ENCODE measurements at places on chromosomes 16 and 17.
A peak's percentile ranks its signal among the peaks of the same experiment; 100 is the strongest.

- DNase-seq = no peak
These were observed 2.7 kb upstream of the TRAF7 start for GRCh38 chr16:2152695-2153506.

- no peak for DNase-seq
These were observed 598 bp upstream of the PGAP3 start for GRCh38 chr17:39688475-39688835.

DNA sequence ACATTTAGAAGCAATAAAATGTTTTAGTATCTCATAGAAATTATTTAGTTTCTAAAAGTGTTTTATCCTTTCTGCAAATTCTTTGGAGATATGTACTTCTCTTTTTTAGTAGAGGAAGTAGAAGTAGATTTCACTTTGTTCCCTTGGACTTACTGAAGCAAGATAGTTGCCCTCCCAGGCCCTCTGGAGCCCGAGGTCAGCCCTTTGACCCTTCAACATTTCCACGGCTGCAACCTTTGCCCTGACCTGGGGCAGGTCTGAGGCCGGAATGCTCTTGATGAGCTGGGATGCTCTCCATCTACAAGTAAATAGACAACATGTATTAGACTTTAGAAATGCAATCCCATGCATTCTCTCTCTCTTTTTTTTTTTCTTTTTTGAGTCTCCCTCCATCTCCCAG, 167.5 kb downstream of the CDK5R1 start:
- DNase-seq = no peak

DNA sequence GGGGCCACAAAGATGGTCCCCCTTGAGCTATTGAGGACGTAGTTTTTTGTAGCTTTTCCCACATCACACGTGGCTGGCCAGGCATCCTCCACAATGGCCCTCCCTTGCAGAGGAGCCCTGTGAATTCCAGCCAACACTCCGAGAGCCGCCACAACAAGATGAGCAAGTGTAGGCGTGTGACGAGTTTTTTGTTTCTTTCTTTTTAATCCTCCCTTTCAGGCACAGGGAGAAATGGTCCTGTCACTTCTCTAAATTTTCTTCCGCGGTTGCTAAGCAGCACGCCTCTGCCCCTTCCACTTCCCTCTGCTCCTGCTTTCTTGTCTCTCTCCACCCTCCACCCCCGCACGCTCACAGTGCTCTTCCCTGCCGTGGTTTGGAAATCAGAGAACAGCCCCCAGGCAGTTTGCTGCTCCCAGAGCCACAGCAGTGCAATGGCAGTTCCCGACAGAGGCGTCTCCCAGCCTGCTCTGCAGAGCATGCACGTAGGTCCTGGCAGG, 68.0 kb upstream of the MRTFB start:
- DNase-seq = peak; percentile 68

GRCh38 chr16:79393564-79393963, 207.0 kb downstream of the MAF start:
- no peak for DNase-seq

DNA sequence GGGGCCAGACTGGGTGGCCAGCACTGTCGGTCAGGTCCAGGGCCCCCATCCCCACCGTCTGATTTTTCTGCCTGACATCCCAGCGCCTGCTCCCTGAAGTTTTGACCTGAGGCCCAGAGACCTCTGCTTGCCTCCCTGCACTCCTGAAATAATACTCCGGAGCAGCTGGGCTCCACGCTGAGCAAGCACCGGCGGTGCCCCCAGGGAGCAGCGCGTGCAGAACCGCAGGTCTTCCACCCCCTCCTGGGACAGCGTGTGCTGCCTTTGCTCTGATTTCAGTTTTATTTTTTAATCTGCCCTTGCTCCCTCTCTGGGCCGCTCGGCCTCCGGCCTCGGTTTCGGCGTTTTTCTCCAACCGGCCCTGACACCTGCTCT, 132.4 kb upstream of the GSE1 start:
- DNase-seq = no peak

GRCh38 chr16:75929046-75929445, 202.8 kb upstream of the CPHXL start:
- no peak for DNase-seq

DNA sequence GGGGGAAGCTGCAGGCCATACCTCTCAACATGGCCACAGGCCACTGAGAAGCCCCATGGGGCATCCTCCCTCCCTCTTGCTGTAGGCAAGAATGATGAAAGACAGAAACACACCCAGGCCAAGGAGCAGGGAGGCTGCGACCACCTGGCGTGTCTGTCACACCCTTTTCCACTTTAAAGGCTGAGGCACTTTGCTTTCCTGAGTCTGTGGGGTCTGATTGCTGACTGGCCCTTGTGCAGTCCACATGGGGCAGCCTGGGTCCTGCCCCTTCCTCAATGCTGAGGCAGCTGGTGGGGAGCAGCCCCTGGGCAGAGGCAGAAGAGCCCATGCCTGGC, 8.7 kb downstream of the TMEM204 start:
- no peak for DNase-seq

DNA sequence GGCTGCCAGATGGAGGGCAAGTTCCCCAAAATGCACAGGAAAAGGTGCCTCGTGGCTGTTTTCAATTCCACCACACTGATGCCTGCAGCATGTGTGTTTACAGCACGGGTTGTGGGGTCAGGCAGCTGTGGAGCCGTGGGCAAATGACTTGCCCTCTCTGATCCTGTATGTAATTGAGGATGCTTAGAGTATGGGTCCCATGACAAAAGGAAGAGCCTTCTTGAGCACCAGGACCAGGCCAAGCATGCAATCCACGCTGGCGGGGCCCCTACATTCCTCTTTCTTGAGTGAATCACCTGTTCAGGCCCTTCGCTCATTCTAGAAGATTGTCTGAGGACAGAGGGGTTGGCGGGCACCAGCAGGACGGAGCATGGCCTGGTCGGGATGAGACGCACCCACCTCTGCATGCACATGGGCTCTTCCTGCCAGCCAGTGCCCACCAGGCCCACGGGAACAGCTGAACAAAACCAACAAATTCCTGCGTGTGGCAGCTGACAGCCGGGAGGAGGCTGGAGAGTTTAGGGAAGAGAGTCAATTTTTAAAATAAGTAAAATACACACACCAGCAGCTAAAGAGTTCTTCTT, 1.4 kb upstream of the CTRB2 start:
- peak; percentile 14 for DNase-seq

GRCh38 chr17:4715063-4715744, 4.8 kb downstream of the ARRB2 start:
- DNase-seq = peak; percentile 15

GRCh38 chr17:7001318-7001961, 5.6 kb downstream of the ALOX12 start:
- DNase-seq = no peak

DNA sequence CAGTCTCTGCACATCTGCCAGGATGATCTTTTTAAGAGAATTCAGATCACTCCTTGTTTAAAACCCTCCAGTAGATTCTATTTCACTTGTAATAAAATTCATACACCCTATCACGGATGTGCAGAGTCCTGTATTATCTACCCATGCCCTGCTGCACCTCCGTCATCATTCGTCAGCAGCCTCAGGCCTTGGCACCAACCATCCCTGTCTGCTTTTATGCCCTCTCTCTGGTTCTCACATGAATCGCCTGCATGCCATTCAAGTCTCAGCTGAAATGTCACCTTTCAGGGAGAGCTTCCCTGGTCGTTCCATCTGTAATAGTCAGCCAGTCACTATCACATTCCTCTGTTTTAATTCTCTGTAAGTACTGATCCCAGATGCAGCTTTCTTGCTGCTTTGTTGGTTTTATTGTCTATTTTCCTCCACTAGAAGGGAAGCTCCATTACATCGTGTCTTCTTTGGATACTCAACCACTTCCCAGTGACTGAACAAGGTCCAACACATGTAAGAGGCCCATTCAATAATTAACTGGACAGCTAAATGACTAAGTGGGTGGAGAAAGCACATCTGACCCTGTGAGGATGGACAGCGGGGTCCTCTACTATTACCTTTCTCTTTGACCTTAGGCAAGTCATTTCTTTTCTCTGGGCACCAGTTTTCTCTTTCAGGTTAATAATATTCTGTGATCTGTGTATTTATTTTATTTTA, 81.2 kb upstream of the GOT2 start:
- DNase-seq = no peak

DNA sequence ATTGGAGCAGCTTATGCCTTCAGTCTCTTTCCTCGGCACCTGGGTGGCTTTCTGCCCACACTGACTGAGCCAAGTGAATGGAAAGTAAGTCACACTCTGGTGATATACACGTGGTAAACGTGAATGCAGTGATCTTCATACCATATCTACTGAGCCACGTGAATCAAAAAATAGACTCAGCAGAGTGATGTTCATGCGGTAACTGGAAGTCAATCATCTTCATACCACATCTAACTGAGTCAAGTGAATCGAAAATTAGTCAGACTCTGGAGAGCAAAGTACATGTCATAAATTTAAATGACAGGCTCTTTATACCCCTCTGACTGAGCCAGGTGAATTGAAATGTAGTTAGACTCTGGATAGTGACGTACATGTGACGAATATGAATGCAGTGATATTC, 47.1 kb upstream of the ARL4D start:
- DNase-seq = no peak

DNA sequence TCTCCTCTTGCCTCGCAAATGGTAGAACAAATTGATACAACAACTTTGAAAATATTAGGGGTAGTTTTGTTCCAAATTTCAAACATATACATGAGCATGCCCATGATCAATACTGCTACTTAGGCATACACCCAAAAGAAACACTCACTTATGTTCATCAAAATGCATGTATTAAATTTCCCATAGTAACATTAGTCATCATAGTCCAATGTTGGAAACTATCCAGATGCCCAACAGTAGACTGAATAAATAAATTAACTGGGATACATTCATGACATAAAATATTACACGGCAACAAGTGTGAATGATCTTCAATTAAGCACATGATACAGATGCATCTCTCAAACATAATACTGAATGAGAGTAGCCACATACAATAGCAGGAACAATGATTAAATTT, 391.6 kb downstream of the CDH11 start:
- DNase-seq = no peak

- no peak for DNase-seq
These were observed 30.3 kb downstream of the ASPA start for GRCh38 chr17:3506054-3506453.

- DNase-seq = no peak
These were observed 85.1 kb downstream of the PRKCB start for GRCh38 chr16:23920899-23921298.

GRCh38 chr17:82333279-82334171, at the start of gene SECTM1:
Gene SECTM1, minus strand, starts transcription at chr17:82333766. Its CDS starts 6,526 bp downstream, at chr17:82327240.
- DNase-seq = peak; percentile 64

DNA sequence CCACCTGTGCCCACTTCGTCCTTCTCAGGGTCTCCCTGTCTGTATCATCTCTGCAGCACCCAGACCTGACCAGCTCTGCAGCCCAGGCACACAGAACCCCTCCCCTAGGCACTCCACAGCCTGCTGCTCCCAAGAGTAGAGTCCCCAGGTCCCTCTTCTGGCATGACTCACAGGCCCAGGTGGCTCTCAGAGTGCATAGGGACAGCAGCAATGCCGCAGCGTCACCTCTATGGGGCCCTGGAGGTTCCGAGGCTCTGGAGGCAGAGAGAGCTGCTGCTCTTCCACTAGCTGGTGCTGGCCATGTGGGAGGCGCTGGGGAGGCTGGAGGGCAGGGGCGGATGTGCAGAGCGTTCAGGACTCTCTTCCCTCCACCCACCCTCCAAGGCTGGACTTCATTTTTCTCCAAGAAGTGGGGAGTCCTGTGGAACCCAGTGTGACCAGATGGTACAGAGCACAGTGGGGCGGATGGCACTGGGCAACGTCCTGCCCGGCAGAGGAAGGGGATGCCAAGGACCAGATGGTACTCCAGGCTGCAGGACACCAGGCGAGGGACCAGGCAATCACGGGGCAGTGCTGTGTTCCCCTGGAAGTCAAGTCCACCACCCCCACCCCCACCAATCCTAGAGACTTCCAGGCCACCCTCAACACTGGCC, 151.7 kb downstream of the RBFOX3 start:
- DNase-seq = no peak

GRCh38 chr17:32927724-32928585, at the start of gene TMEM98:
Gene TMEM98, plus strand, starts transcription at chr17:32928153. Its CDS starts 3,376 bp downstream, at chr17:32931529.
- DNase-seq = peak; percentile 46

DNA sequence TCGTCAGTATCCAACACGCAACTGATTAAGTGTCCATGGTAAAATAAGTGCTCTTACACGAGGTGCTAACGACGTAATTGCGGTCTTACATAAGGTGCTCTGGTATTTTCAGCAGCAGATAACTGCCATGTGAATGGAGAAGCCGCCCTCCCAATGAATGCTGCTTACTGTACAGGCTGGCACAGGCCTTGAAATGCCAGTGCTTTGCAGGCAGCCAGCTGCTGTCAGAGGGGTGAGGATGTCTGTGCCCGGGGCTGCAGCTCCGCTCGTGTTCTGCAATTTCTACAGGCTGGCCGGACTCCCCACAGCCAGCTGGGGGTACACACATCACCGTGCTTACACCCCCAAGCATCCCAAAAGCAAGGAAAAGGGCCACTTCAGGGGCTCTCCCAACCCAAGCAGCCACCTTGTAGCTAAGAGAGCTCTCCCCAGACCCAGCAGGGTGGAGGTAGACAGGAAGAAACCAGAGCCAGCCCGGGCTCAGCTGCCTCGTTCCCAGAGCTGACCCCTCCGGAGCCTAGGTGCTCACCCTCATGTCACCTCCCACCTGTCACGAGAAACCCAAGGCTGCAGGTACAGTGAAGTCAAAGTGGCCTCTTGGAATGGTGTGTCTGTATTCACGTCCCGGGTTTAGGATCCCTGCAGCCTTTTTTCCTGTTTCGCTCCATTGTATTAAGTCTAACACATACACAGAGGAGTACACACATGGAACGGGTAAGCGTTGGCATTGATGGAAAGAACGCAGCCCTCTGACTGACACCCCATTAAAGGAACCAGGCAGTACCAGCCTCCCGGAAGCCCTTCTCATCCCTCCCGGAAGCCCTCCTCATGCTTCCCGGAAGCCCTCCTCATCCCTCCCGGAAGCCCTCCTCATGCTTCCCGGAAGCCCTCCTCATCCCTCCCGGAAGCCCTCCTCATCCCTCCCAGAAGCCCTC, 27.2 kb upstream of the RPH3AL start:
- DNase-seq = peak; percentile 55

DNA sequence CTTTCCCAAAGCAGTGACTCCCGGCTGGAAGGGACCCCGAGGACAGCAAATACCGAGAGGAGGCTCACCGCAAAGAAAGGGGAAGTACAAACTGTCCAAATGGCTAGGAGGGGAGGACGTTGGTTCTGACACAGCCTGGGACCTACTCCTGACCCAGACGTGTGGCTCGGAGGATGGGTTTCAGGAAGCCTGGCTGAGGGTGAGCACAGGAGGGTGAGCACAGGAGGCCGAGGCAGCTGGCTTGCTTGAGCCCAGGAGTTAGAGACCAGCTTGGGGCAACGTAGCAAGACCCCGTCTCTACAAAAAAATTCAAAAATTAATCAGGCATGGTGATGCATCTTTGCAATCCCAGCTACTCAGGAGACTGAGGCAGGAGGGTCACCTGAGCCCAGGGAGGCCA, 83.2 kb downstream of the C16orf78 start:
- no peak for DNase-seq

GRCh38 chr17:82300707-82301270, 16.6 kb downstream of the CD7 start:
- DNase-seq = peak; percentile 75

DNA sequence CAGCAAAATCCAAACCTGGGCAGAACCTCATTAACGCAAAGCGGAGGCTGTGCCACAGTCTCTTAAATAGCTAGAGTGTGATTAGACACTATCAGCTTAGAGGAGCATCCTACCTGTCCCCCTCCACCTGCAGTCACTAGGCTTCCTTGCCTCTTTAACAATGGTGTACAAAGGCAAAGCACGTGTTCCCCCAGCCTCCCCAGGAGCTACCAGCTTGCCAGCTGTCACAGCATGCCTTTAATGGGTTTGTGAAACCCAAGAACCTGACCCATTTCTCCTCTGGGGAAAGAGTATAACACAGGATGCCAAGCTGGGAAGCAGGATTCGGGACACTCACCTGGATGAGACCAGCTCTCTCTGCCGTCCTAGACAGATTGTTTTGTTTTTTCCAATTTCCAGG, 37.2 kb upstream of the TBX2 start:
- no peak for DNase-seq

Measured in left cardiac atrium (tissue), 4 donors.